Stimulated activated CD8-positive, alpha-beta memory T cell treated with anti-CD3 and anti-CD28 coated beads, Interleukin-2, amount 100 ng/mL, for 48 hours (primary cell): ENCODE measurements at places on chromosomes 5 and 9.

- no peak for DNase-seq
Observed at GRCh38 chr9:83271665-83272071, 208.7 kb upstream of the RASEF start.

DNA sequence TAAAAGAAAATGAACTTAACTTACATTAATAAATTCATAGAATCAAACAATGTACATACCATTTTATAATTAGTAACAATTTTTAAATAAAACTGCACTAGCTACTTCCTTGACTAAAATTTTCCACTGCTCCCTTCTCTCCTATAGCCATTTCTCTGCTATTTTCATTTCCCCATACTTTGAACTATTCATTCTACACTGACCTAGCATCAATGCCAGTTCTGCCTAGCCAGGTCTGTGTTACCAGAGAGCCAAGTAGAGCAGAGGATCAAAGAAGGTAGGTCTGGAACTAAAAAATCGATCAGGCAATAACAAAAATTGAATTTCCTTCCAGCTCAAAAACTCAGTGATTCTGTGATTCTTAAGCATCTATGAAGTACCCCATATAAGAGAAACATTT is 84.5 kb downstream of the ERMP1 start:
- no peak for DNase-seq

DNA sequence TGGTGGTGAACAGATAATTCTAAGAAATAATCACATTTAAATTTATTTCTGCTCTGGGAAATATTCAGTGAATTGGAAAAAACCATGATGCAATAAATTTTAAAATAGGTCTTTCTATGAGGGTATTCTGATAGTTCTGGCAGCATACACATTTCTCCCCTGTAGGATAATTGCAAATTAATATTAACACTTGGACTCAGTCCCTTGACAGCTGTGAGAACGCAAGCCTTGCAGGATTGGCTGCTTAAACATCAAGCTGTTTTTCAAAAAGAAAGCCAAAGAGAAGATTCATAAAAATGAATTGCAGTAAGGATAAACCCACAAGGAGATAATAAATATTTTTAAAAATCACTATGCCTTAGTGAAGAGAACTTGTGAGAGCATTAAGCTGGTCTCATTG is 180.0 kb downstream of the MTRR start:
- no peak for DNase-seq

- DNase-seq = no peak
Observed at GRCh38 chr5:122412966-122413365, 100.9 kb downstream of the SNCAIP start.

DNA sequence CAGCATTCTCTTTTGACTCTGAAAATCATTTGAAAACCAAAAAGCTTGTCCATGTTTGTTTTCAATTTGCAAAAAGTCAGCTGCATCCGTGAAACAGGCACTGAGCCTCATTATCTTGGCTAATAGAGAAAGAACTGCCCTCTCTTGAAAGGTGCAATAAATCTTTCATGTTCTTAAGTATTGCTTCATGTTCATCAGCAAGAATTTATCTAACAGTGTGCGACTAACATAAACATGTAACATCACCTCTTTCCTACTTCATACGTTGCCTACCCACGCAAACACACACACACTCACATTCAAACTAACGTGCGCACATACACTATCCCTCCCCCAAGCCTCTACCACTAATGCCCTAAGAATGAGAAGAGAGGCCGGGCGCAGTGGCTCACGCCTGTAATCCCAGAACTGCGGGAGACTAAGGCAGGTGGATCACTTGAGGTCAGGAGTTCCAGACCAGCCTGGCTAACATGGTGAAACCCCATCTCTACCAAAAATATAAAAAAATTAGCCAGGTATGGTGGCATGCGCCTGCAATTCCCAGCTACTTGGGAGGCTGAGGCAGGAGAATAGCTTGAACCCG is 629.7 kb upstream of the ZNF608 start:
- no peak for DNase-seq

DNA sequence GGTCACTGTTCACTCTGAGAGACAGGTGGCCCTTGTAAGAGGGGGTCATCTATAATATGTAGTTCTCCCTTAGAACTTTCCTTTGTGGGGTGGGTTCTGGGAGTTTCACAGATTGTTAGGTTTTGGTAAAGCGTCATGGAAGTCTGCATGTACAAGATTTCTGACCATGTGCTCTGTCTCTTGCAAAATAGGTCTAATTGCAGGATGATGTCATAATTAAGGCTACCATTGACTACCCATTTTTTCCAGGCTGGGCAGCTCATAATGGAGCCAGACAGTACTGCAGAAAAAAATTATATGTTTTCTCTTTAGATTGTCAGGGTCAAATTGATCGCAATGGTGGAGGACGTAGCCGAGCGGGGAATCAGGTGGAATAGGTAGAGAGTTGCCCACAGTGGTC is 3.7 kb upstream of the GM2A start:
- DNase-seq = no peak

DNA sequence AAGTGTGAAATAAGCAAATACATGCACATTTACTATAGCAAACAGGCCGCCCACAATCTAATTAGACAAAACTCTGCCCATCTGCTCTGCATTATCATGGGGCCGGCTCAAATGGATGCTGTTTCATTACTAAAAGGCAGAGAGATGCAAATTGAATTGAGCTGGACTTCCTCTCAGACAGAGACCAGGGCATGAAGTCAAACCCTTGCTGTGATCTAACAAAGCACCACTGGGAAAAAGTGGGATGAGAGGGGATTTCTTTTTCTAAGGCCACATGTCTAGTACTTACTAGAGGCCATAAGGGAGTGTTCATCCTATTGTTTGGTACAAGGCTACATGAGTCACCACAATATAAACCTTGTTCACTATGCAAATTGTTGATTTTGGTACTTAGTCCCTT is 614.7 kb downstream of the ISL1 start:
- no peak for DNase-seq

DNA sequence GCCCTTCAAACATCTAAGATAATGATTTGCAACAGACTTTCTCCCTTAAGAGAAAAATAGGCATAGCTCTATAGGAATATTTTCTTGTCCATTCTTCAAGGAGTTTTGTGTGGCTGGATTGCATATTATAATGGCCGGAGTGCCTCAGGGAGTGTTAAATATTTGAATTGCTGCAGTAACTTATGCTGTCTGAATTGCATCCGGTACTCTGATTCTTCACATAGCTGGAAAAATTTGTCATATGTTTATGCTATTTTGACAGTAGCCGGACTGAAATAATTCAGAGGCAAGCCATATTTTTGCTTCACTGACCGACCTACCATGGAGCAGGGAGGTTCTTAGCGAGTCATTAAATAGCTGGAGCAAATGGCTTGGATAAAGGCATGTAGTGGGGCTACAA is 621.0 kb downstream of the ACTL7B start:
- DNase-seq = no peak

DNA sequence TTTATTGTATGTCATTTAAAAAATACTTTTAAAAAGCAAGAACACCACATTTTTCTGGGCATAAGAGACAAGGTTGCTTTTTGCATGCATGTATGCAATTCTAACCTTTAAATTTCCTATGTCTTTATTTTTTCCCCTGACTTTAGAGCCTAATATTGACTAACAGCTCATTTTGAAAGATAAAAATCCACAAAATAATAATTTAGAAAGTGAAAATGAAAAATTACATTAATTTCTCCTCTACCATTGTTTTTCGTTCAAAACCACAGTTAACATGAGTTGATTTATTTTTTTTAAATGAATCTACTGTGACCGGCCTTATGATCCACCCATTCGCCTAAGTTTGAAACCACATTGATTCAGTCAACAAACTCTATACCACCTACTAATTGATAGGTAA is 137.5 kb upstream of the CDKN2B start:
- no peak for DNase-seq

DNA sequence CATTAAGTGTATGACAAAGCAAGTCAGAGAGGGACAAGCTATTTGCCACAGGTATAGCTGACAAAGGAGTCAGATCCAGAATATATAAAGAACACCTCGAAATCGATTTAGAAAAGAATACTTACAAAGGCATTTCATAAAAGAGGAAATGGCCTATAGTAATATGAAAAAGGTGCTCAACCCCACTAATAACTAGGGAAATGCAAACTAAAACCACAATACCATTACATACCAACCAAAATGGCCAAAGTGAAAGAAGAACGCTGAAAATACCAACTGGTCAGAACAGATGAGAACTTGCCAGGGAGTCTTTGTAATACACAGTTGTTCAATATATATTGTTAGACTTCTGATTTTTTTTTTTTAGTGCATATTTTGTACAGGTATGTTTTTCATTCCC is 152.9 kb downstream of the CDC42SE2 start:
- DNase-seq = no peak
